ENCODE measurements at places on chromosomes 5 and 9.

DNA sequence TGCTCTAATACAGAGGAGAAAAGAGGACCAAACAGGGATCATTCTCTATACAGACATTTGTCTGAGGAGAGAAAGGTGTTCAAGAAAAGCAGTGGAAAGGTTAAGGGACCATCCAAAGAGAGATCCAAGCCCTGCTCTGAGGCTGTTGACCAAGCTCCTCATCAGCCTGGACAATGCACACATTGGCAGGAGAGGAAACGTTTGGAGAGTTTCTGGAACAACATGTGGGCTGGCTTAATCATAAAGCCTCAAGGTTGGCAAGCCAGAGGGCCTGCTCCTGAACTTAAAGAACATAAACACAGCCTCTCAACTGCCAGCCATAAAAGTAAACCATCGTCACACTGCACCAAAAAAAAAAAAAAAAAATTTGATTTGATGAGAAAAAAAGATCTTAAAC is 184.4 kb upstream of the SLC12A2 start:
- no peak for DNase-seq

- no peak for DNase-seq
Measured at GRCh38 chr5:94853120-94853519, 234.7 kb downstream of the SLF1 start.

GRCh38 chr9:18632632-18633403 is 158.9 kb downstream of the ADAMTSL1 start:
- peak; percentile 96 for DNase-seq

GRCh38 chr5:14174230-14174636 is 31.1 kb downstream of the TRIO start:
- DNase-seq = peak; percentile 70

- DNase-seq = no peak
Measured at GRCh38 chr5:179906294-179906794, 1.4 kb downstream of the TBC1D9B start.

DNA sequence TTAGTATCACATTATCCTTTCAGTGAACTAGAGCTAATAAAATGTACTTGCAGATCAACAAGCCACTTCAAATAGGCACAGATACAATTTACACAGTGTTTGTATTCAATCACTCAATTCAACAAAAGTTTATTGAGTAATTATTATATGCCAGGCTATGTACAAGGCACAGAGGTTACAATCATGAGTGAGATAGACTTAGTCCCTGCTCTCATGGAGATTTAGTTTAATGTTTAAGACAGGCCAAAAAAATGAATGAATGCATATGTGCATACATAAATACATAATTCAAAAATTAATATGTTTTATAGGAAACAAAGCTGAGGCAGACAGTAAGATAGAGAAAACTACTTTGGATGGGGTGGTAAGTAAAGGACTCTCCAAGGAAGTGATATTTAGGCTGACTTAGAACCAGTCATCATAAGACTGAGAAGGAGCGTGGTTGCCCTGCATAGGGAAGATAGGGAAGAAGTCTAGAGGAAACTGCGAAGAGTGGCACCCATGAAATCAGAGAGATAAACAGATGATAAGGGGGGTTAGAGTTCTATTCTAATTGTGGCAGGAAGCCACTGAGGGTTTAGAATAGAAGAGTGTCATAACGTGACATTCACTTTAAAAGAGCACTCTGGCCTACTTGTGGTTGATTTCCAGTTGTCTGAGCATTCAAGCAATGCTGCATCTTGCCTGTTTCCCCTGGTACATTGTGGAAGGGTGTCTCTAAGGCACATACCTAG is 49.7 kb upstream of the GRAMD2B start:
- DNase-seq = peak; percentile 62

DNA sequence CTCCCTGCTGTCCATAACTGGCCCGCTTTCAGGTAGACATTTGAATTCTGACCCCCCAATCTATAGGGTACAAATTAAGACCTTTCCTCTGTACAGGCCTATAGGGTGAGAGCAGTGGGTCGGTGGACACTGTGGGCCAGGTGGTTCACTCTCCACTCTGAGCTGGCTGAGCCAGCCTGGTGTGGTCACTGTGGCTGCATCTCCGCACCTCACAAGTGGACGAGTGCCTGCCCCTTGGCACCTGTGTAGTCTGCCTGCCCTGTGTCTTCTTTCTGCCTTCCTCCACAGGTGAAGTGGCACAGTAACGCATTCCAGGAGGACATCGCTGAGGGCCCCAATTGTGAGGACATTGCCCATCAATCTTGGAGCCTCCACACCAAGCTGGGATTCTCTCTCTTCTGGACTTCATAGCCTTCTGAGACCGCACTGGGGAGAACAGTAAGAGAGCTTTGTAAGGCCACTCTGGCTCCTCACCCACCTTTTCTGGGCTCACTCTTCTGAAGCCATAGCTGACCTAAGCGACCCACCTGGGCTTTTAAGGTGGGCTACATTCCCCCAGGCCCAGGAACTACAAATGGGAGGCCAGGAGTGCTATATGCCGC is 33.5 kb upstream of the JADE2 start:
- DNase-seq = no peak

GRCh38 chr5:163531272-163531671 is 25.9 kb downstream of the MAT2B start:
- DNase-seq = no peak

- DNase-seq = no peak
Measured at GRCh38 chr5:123000731-123001130, 35.8 kb downstream of the PPIC start.

DNA sequence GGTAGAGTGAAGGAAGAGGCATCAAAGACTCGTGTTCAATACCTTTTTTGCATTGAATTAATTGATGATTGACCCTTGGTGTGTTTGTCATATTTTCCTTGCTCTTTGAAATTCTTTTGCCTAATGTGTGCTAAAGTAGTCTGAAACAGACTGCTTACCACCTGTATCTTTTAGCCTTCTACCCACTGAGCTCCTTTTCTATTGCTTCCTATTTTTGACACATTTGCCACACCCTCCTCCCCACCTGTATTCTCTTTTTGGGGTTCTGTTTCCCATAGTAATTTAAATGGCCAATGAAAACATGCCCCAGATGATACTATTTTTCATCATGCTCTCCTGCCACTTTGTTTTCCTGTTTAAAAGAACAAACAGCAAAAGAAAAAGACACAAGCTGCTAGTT is 78.5 kb downstream of the ZCCHC7 start:
- DNase-seq = no peak

DNA sequence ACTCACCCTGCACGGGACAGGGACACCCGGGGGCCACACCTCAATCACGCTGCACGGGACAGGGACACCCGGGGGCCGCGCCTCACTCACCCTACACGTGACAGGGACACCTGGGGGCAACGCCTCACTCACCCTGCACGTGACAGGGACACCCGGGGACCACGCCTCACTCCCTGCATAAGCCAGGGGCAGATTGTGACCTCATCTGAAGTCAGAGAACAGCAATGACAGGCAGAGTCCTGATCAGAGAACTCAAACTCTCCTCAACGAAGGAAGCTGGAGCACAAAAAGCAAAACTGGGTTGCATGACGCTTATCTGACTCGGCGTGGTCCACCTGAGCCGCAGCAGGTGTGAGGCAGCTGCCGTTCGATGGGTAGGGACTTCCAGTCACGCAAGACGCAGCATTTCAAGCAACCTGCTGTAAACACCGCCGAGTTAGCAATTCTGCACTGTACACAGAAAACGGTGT is 3.2 kb downstream of the TERT start:
- DNase-seq = no peak

- peak; percentile 15 for DNase-seq
Measured at GRCh38 chr5:175778951-175779503, 92.4 kb upstream of the CPLX2 start.

- DNase-seq = no peak
Measured at GRCh38 chr5:126971455-126972031, 58.8 kb downstream of the MARCHF3 start.

- DNase-seq = no peak
Measured at GRCh38 chr5:10876006-10876744, 115.1 kb upstream of the DAP start.

DNA sequence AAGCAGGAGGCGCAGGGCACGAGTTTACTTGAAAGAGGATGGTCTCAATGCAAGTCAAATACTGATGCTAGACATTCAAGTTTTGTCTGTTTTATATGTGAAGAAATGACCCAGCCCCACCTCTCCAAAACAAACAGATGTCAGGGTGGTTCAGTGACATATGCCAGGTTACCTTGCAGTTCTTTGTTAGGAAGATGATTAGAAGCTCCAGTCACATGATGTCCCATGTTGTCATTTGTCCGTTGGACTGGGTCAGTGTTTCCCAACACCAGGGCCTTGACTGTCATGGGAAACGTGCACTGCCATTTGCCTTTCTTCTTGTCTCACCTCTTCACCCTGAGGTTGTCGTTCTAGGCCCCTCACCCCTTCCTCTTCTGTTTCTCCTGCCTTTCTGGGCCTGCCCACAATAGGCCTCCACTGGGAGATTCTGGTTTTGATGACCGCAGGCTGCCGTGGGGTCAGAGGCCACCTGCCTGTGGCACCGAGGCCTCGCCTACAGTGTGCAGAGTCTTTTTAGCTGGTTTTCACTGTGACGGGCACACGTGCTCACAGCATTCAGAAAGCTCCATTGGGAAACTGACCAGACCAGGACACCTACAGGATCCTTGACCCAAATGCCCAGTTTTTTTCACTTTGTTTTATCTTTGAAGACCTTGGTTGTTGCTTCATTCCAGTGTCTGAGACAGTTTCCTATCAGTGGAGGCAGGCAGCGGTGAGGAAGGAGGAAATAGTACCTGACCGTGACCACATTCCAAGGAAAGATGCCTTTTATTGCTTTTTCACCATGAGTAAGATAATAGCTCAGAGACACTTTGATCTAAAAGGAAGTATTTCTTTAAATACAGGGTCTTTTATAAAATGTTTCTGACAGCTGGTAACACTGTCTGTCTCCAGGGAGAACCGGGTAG is 123.1 kb downstream of the PIP5K1B start:
- no peak for DNase-seq

DNA sequence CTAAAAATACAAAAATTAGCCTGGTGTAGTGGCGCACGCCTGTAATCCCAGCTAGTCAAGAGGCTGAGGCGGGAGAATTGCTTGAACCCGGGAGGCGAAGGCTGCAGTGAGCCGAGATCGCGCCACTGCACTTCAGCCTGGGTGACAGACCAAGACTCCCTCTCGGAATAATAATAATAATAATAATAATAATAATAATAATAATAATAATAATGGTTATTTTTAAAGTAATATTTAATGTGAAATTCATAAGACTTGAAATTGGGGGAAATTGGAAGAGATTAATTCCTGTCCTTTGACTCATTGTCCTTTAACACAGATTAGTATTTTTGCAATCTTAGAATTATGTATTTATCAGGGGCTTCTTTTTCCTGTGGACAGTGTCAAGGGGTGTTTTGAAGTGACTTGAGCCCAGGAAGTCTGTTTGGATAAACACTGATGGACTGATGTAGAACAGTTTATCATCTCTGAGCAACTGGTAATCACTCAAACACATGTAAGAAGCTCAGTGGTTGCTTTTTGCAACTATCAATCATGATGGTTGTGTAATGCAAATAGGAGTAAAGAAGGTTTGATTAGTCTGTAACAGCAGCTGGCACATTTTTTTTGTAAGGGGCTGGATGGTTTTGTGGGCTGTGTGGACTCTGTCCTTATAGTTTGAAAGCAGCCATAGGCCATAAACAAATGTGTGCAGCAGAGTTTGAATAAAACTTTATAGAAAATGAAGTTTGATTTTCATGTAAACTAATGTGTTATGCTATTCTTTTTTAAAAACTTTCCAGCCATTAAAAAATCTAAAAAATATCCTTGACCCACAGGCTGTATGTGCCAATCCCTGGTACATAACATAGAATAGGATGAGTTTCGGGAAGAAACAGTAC is 93.5 kb downstream of the F2RL2 start:
- DNase-seq = peak; percentile 9

DNA sequence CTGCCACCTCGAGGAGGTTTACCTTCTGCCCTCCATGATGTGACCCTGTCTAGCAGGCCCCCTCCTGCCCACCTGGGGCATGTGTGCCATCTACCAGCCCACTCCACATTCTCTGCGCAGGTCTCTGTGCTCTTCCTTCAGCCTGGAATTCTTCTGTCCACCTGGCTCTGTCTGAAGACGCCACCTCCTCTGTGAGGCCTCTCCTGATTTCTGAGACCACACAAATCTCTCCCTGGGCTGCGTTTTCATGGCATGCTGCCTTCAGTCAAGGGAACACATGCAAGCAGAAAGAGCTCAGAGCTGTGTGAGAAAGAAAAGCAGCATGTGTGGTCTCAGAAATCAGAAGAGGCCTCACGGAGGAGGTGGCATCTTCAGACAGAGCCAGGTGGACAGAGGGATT is 22.1 kb downstream of the FOXE1 start:
- DNase-seq = no peak

DNA sequence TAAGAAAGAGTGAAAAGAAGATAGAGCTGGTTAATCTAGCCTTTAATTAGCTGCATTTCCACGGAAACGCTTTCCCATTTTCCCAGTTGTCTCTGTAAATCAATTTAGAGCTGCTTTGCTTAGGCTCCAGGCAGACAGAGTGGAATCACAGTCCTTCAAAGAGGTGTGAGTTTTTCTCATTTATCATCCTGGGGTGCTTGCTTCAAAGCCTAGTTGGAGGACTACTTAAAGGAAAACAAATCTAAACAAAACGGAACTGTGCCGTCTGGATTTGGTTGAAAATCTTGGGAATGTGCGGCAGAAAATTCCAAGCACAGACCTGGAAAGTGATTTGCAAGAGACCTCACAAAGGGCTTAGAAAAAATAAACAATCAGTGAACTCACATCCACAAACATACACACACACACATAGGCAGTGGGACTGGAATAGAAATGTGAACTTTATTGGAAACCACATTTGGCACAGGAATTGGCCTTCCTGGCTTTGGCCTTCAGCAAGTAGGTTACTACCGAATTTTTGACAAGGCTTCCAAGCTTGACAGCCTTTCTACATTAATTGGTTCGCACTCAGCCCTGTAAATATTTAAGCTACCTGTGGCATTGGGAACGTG is 235.2 kb upstream of the SLC24A2 start:
- no peak for DNase-seq

GRCh38 chr5:18105449-18105848 is 471.2 kb downstream of the TAF11L14 start:
- DNase-seq = no peak

GRCh38 chr5:160434022-160434531 is 12.4 kb downstream of the PTTG1 start:
- DNase-seq = no peak

- DNase-seq = no peak
Measured at GRCh38 chr5:11642438-11642837, 261.8 kb downstream of the CTNND2 start.

DNA sequence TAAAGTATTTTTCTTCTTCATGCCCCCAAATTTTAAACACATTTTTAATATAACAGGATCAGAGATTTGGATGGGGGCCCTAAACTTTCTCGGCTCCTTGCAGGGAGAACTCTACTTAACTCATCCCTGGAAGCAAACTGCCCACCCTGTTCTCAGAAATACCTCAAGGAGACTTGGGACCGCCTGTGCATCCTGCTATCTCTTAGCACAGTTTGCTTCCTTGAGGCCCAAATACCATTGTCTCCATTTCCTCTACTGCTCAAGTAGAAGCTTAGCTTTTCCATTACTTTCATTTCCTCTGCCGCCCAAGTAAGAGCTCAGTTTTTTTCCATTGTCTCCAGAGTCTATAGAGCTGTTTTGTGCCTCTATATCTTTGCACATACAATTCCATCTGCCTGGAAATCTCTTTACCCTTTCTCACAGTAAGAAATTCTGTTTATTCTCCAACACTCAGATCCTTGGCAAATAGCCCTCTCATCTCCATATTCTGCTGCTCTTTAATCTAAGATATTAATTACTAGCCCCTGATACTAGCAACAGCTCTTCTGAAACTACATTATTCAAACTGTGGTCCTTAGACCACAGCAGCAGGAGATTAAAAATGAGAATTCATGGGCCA is 137.8 kb downstream of the CEMIP2 start:
- DNase-seq = no peak

GRCh38 chr5:61052882-61053281 is 107.9 kb downstream of the NDUFAF2 start:
- peak; percentile 91 for DNase-seq
